Stimulated activated CD8-positive, alpha-beta memory T cell treated with anti-CD3 and anti-CD28 coated beads, Interleukin-4, amount 100 ng/mL, for 4 hours (primary cell): ENCODE measurements at places on chromosomes 11 and 22.

DNA sequence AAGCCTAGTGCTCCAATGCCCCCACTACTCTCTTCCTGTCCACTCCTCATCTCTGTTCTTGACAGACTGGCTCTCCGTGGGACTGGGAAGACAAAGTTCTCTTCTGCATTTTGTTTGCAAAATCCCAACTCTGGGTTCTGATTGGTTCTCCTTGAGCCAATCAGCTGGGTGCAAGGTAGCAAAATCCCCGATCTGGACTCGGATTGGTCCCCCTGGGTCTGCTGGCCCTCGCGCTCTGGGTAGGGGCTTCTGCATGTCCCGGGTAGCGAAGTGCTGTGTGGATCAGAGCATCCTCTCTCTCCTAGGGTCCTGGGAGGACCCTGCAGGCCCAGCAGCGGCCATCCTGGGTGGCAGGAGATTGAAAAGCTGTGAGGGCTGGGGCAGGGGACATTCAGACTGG, 22.3 kb upstream of the A4GALT start:
- DNase-seq, result no peak

DNA sequence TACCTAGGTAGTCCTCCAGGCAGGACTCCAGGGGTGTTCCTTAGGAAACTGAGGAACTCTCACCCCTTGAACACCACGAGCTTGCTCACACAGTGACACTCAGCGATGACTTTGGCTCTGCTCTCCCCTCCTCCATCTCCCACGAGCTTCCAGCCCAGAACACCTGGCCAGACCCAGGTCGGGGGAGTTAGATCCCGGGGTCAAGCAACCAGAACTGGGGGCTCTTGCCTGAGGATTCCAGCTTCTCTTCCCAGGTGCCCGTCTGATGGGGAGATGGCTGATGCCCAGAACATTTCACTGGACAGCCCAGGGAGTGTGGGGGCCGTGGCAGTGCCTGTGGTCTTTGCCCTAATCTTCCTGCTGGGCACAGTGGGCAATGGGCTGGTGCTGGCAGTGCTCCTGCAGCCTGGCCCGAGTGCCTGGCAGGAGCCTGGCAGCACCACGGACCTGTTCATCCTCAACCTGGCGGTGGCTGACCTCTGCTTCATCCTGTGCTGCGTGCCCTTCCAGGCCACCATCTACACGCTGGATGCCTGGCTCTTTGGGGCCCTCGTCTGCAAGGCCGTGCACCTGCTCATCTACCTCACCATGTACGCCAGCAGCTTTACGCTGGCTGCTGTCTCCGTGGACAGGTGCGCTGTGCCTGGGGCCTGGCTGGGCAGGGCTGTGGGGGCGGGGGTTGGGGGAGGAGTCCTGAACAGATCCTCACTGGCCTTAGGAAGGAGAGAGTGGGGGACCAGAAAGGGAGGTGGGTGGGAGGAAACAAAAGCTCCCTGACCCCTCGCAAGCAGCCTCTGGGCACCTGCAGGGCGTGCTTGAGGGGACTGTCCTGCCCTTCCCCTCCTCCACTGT, at the start of gene GALR3:
Gene GALR3 (plus strand): TSS at position 249 of the 852 bp plus-strand sequence. CDS start 25 bp downstream, at position 274.
- no peak for DNase-seq

- DNase-seq, result no peak
These were observed 5.6 kb downstream of the TBX1 start for GRCh38 chr22:19766240-19766510.

- DNase-seq, result no peak
These were observed 64.2 kb upstream of the BLID start for GRCh38 chr11:122179961-122180834.

GRCh38 chr11:11304550-11304949, 48.5 kb downstream of the CSNK2A3 start:
- no peak for DNase-seq

GRCh38 chr11:73048446-73048845, 93.7 kb downstream of the FCHSD2 start:
- DNase-seq, result no peak

DNA sequence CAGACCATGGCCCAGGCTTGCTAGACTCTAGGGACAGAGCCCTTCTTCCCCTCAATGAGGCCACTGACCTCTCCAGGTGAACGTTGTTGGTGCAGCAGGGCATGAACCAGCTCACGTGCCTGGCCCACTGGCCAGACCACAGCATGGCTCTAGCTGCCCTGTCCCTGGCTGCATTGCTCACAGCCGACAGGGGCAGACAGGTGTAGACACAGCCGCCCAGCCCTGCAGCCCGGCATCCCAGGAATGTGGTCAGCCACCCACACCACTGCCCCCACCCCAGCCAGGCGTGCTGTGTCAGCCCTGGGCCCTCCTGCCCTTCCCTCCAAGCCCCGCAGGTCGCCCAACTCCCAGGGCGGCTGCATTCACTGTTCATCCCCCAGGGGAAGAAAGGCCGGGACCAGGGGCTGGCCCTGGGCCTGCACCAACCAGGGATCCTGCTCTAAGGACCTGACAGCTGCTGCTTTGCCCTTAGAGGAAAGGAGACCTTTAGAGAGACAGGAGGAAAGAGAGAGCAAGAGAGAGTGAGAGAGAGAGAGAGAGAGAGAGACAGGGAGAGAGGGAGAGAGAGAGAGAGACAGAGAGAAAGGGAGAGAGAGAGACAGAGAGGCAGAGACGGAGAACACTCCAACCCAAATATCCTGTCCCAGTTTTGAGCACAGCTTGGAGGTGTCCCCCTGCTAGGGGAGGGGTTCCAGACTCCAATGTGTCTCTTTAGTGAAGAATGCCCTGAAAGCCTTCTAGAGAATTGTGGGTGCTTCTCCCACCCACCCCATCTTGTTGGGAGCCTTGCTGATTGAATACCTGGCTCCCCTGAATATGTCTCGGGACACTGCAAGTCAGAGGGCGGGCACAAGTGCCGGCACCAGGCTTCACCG, 44.2 kb upstream of the LINC01488 start:
- DNase-seq, result no peak

DNA sequence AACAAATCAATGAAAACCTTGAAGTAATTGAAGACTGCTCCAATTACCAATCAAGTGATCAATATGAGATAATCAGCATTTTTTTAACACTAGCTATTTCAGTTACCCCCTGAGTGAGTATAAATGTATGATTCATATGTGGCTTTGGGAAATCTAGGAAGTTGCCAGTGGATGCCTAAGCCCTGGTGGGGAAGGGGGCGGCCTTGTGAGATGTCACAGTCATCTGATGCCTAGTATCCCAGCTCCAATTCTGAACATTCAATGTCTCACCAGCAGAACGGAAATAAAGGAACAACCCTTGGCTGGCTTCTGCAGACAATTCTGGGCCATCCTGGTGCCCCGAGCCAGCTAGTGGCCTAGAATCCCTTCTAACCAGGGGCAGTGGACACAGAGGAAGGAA, 58.5 kb upstream of the TIMP3 start:
- DNase-seq, result no peak

- DNase-seq, result no peak
These were observed 7.5 kb upstream of the MYO7A start for GRCh38 chr11:77120571-77120970.

- DNase-seq, result no peak
These were observed 10.9 kb upstream of the DCHS1 start for GRCh38 chr11:6666302-6667183.

DNA sequence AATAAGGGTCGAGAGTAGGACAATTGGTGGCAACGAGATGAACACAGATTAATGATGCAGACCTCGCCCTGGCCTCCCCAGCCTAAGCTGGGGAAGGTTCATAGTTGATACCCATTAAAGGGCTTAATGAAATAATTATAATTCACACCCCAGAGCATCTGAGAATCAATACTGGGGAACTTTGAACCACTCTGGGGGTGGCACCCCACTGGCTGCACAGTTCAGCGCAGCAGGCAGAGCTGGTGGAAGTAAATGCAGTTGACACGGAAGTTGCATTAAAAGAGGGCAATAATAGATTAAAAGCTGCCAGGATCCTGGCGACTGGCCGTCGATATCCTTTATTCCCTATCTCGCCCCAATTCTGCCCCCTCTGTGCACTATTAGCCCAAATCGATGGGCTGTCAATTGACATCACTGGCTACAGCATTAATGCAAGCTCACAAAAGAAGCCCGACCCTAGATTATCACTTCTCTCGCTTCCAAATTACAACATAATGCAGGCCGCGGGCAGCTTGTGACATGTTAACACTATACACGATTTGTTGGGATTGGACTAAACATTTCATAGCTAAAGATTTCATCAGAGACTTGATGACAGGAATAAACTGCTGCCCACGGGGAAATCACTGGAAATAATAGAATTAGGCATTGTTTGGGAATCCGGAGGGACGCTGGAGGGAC, 14.5 kb downstream of the HSPA8 start:
- DNase-seq, result no peak

DNA sequence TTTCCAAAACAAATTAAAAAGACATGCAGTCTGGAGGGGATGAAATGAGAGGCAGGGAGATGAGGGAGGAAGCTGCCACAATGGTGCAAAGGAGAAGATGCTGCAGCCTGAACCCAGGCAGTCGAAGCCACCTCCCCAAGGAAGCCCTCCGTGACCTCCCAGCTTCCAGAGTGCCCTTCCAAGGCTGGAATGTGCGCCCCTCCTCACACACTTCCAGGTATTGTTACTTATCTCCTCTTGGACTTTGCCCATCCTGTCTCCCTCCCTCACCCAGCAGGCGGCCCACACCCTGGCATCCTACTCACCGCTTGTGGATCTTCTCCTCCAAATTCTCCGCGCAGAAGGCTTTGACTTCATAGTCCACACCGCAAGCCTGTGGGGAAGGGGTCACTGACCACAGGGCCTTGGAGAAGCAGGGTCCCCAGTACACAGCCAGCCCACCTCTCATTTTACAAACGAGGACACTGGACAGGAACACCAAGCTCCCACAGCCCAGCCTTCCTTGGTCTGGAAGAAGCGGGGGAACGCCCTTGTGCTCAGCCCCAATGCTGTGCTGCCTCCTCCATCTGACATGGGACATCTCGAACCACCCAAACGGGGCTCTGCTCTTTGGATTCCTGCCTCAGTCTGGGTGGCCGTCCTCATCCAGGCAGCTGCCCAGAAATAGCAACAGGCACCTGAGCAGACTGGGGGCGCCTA, 40.3 kb downstream of the TPBGL start:
- no peak for DNase-seq

DNA sequence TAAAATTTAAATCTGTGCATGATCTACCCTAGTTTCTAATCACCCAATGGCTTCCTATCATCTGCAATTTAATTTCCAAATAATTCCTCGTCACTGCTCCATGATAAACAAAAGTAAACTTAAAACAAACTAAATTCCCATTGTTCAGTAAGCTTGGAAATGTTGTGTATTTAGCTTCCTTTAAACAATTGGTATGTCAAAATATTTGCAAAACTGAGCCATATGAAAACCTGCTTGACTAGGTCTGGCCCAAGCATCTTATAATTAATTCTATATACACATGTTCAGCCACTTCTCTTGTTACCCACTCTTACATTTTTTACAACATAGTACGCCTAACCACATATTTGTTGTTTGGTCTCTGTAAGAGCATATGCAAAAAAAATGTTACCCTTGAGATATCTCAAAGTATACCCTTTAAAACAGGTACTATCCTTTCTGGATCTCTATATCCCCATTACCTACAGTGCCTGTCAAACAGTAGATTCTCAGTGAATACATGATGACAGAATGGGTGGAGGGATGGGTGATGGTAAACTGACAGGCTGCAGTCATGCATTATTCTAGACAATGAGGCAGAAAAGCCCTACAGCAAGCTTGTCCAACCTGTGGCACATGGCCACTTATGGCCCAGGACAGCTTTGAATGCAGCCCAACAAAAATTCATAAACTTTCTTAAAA, 1277.9 kb upstream of the TENM4 start:
- DNase-seq, result no peak

DNA sequence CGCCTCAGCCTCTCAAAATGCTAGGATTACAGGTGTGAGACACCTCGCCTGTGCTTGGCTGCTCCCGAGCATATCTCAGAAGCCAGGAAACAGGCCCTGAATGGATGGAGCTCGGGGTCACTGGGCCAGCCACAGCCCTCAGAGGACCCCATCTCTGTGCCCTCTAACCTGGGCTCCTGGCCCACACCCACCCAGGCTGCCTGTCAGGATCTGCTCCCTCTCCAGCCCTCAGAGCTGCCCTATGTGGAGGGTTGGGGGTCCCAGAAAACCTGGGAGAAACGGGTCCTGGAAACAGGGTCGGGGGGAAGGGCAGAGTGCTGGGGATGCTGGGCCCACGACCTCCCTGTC, 5.2 kb upstream of the CCDC188 start:
- DNase-seq, result no peak

- DNase-seq, result no peak
These were observed 39.5 kb downstream of the ELFN2 start for GRCh38 chr22:37387793-37388192.

DNA sequence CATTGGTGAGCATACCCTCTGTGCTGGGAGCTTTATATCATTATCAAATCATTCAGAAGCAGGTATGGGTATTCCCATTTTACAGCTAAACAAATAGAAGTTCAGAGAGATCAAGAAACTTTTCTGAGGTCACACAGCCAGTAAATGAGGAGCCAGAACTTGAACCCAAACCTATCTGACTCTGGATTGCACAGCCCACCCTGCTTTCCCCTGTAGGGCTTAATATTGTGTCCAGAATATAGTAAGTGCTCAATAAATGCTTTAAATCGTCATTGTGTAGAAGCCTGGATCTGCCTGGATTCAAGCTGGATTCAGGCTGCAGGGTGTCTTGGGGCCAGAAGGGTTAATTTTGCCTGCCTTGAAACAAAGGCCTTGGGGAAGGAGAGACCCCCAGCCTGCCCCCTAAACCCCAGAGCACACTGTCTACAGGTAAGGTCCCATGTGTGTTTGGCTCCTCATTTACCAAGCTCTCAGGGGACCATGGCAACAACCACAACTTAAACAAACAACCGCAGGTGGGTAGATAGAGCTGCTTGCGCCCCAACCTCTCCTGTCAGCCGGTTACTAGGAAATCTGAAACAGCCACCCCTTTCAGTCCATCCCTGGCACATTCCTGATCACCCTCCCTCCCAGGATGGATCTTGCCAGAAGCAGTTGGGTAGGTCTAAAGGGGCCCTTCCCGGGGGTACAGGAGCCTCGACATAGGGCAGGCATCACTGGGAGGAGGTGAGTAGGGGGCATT, 3.0 kb upstream of the SEC14L3 start:
- no peak for DNase-seq

GRCh38 chr11:8908099-8908498, 2.9 kb upstream of the AKIP1 start:
- DNase-seq, result no peak
